ENCODE measurements at places on chromosomes 2 and 18.
A peak's percentile ranks its signal among the peaks of the same experiment; 100 is the strongest.

DNA sequence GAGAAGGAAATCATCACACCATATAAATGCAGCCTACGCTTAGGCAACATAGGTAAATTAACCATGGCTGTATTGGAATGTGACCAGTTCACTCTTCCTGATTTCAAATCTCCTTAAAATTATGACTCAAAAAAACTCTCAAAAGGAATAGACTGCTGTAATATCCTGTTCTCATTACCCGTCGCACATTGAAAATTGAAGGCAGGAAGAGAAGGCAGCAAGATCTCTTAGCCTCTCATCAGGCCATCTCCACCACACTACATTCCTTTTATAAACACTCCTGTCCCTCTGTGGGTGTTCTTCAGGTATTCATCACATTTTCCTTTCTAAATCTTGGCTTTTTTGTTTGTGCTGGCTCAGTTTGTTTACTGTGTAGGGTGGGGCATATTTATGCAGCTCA is 83.2 kb downstream of the PPP1R1C start:
- H3K27me3 ChIP-seq, result no peaks in the 10 kb centered on the region
- no peak overlapping the region for H3K4me3 ChIP-seq
- no peaks in the 10 kb centered on the region for H3K36me3 ChIP-seq
- peak; percentile 23 for DNase-seq

- H3K4me3 ChIP-seq, result no peak overlapping the region
- no peaks in the 10 kb centered on the region for H3K36me3 ChIP-seq
- no peaks in the 10 kb centered on the region for H3K4me1 ChIP-seq
- no peak for DNase-seq
- no peak overlapping the region for H3K27ac ChIP-seq
Observed at GRCh38 chr2:38485734-38486133, 108.7 kb upstream of the ATL2 start.

DNA sequence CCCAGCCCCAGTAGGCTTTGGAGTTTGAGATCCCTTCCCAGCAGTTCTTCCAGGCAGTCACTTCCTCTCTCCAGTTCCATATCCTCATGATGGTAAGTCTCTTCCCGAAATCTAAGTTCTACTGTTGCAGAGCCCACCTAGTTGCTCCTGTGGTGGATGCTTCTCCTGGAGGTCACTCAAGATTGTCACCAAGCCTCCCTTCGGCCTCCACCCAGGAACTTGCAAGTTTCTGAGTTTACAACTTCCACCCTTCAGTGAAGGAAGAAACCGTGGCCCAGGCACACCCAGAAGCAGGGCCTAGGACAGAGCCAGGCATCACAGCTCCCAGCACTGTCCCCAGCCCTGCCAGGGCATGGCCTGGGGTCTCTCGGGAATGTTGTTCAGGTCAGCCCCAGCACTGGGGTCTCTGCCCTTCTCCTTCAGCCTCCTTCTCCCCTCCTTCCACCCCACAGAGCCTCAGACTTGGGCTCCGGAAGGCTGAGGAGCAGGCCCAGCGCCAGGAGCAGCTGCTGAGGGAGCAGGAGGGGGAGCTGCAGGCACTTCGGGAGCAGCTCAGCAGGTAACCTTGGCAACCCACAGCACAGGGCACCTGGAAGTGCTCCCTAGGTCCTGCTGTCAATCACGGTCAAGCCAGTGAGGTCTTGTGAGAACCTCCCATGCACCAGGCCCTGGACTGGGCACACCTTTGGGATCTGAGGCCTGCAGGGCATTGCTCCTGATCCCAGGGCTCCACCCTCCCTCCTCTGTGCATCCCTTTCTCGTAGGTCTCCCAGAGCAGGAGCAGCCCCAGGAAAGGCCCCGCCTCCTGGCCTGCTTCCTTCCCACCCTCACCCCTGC is 7.1 kb downstream of the RUFY4 start:
- H3K4me3 ChIP-seq, result no peak overlapping the region
- DNase-seq, result peak; percentile 46
- H3K27ac ChIP-seq, result no peak overlapping the region
- no peaks in the 10 kb centered on the region for H3K4me1 ChIP-seq

DNA sequence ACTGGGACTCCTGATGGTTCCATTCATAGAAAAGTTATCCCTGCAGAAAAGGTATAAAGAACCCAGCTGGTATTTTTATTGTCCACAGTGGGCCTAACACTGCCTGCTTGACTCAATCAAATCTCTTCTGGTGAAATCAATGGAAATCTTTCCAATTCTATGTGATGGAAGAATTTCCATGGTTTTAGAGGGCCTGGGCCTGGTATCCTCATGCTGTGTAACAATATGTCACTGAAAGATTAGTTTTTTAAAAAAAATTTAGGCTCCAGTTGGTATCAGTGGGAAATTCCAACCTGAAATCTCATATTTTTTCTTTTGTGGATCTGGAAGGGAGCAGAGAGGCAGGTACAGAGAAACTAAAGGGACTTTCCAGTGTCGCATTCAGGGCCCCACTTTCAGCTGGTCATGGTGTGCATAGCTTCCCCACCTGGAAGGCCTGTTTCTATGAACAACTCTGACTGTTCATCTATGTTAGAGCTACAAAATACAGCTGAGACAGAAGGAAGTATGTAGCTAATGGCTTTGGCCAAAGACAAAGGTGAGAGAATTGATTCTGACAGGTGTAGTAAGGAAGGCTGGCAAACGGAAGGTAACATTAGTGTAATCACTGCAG is 20.9 kb downstream of the NEB start:
- H3K27me3 ChIP-seq, result no peaks in the 10 kb centered on the region
- H3K27ac ChIP-seq, result no peak overlapping the region
- no peaks in the 10 kb centered on the region for H3K4me1 ChIP-seq
- DNase-seq, result no peak

DNA sequence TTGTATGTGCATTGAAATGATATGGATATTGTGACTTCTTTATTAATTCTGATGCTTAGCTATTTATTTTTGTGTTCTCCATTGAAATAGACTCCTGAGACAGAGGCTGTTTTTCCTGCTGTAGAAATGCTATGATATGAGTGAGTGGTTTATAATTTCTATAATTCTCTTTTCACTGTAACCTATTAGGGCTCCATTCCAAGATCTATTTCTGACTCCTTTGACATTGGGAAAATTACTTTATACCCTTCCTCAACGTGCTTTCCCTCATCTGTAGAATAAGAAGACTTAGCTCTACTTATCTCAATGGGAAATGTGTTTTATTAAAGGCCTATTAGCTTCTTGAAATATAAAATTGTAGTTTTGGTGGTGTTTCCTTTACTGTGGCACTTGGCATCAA is 144.5 kb upstream of the RPRM start:
- no peak overlapping the region for H3K4me3 ChIP-seq
- H3K36me3 ChIP-seq, result no peaks in the 10 kb centered on the region
- no peak overlapping the region for H3K27ac ChIP-seq
- no peaks in the 10 kb centered on the region for H3K27me3 ChIP-seq
- no peaks in the 10 kb centered on the region for H3K4me1 ChIP-seq

GRCh38 chr2:166104773-166105172 is 23.0 kb downstream of the SCN1A start:
- H3K27me3 ChIP-seq, result no peaks in the 10 kb centered on the region
- H3K27ac ChIP-seq, result no peak overlapping the region
- no peak for DNase-seq
- no peaks in the 10 kb centered on the region for H3K36me3 ChIP-seq

DNA sequence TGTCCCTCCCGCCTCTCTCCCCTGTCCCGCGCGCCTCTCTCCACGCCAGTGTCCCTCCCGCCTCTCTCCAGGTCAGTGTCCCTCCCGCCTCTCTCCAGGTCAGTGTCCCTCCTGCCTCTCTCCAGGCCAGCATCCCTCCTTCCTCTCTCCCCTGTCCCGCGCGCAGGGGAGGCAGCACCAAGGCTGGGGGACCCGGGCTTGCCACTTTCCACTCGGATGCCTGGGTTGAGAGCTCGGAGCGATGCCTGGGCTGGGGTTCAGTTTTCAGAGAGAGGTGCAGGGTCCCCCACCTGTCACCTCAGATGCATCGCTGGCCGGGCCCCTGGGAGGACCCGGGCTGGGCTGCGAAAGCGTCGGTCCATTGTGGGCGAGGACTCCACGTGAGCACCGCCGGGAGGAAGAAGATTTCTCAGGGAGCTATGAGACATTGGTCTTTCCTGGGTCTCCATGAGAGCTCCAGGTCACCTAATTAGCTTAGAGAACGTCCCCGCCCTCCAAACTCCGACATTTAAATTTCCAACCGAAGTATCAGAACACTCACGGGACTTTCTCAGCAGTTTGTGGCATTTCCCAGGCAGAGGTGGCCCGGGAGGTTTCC is 2.1 kb downstream of the FBLN7 start:
- peaks cover 19% of the 10 kb centered on the region for H3K27me3 ChIP-seq
- H3K36me3 ChIP-seq, result no peaks in the 10 kb centered on the region
- H3K4me3 ChIP-seq, result peak overlapping the region; percentile 13

DNA sequence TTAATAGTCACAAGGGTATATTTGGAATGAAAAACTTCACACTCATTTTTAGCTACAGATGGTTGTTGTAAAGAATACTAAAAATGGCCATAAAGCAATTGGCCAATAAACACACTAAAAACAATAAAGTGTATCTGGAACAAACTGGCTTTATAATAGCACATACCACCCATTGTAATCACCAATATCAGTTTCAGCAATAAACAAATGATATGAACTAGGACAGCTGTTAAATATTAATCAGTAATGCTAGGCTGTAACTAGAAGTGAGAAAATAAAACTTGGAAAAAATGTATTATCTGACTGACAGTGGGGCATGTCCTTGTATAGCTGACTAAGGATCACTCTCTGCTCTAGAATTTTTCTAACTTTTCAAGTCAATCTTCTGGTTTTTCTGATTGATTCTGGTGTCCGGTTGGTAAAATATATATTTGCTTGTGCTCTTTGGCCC is 312.5 kb downstream of the RND3 start:
- H3K4me1 ChIP-seq, result no peaks in the 10 kb centered on the region
- H3K4me3 ChIP-seq, result no peak overlapping the region
- no peaks in the 10 kb centered on the region for H3K36me3 ChIP-seq
- no peak for DNase-seq
- no peaks in the 10 kb centered on the region for H3K27me3 ChIP-seq

GRCh38 chr18:46764586-46764985 is 7.7 kb upstream of the ST8SIA5 start:
- H3K27ac ChIP-seq, result no peak overlapping the region
- H3K27me3 ChIP-seq, result peaks cover 8% of the 10 kb centered on the region
- H3K4me1 ChIP-seq, result no peaks in the 10 kb centered on the region
- H3K4me3 ChIP-seq, result no peak overlapping the region
- no peak for DNase-seq

GRCh38 chr2:239303711-239304532 is 96.9 kb downstream of the HDAC4 start:
- DNase-seq, result no peak
- H3K4me3 ChIP-seq, result no peak overlapping the region
- no peak overlapping the region for H3K27ac ChIP-seq
- no peaks in the 10 kb centered on the region for H3K27me3 ChIP-seq
- peaks cover 2% of the 10 kb centered on the region for H3K4me1 ChIP-seq

DNA sequence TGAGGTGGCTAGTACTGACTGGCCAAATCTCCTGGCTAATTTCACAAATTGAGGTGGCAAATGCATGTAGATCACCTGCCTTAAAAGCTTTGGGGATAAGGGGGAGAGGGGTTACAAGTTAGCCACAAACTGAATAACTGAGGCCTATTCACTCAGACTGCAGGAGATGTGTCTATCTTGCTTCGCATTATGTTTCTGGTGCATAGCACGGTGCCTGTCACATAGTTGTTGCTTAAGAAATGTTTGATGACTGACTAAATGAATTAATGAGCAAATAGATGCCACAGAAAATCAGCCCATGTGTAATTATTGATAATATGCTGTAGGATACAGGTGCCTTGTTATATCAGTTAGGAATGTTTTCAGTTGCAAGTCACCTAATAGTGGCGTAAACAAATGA is 12.5 kb upstream of the SLC40A1 start:
- no peak for DNase-seq
- H3K36me3 ChIP-seq, result no peaks in the 10 kb centered on the region
- H3K27me3 ChIP-seq, result no peaks in the 10 kb centered on the region
- H3K27ac ChIP-seq, result no peak overlapping the region
- H3K4me3 ChIP-seq, result no peak overlapping the region

DNA sequence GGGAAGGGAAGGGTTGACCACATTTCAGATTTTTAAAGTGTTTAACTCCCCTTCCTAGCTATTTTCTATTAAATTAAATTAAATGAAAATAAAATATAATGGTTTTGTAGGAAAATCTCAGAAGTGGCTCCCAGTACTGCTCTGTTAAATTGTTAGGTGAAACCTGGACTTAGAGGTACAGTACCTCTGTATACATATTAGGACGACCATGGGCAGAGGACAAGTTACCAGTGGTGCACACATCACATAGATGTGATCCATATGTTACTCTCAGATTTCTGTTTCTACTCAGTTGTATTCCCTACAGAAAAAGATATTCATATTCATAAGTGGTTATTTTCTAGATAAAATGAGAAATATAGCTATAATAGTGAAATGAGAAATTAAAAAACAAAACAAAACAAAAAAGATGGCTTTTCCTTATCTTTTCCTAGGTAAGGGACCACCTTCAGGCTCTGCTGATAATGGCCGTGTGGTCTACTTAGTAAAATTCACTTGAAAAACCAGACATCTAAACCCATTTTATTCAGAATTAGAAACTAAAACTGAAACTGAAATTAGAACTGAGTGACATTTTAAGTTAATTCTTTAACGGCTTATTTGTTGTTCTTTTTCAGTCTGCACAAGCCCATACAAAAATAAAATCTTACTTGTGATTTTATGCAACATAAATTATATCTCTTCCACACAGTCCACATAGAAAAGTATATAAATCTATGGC is 832.5 kb upstream of the CHAC2 start:
- no peaks in the 10 kb centered on the region for H3K27me3 ChIP-seq
- H3K27ac ChIP-seq, result no peak overlapping the region
- no peaks in the 10 kb centered on the region for H3K4me1 ChIP-seq
- no peak overlapping the region for H3K4me3 ChIP-seq
- DNase-seq, result no peak
- no peaks in the 10 kb centered on the region for H3K36me3 ChIP-seq

DNA sequence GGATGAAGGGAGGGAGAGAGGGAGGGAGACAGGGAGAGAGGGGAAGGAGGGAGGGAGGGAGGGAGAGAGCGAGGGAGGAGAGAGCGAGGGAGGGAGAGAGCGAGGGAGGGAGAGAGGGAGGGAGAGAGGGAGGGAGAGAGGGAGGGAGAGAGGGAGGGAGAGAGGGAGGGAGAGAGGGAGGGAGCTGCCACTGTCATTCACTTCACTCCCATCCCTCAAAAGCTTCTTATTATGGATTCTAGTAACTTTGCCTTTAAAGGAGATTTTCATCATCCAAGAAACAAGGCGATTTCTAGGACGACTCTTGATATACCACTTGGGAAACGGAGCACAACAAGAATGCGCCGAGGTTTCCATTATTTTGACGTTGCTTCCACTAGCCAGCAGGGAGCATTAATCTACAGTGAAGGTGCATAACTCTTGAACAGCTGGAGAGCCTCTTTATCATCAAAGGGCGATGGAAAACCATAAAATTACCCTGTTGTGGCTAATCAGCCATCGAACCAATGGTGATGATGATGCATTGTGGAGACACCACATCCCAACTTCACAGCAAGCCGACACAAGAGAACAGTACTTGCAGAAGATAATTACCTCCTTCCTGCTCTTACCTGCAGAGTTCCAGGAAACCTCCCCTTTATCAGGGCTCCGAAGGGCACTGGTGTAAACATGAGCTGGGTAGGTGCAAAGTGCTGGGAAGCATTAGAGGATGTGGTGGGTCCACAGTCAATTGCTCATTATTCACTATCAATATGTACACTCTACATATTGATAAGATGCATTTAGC is 130.5 kb downstream of the EIPR1 start:
- H3K27ac ChIP-seq, result no peak overlapping the region
